ENCODE measurements at places on chromosomes 3 and 15.
A peak's percentile ranks its signal among the peaks of the same experiment; 100 is the strongest.

GRCh38 chr15:94250801-94251200, 19.4 kb downstream of the MCTP2 start:
- no peak for DNase-seq

GRCh38 chr3:78906245-78906644, 861.6 kb downstream of the ROBO1 start:
- no peak for DNase-seq

DNA sequence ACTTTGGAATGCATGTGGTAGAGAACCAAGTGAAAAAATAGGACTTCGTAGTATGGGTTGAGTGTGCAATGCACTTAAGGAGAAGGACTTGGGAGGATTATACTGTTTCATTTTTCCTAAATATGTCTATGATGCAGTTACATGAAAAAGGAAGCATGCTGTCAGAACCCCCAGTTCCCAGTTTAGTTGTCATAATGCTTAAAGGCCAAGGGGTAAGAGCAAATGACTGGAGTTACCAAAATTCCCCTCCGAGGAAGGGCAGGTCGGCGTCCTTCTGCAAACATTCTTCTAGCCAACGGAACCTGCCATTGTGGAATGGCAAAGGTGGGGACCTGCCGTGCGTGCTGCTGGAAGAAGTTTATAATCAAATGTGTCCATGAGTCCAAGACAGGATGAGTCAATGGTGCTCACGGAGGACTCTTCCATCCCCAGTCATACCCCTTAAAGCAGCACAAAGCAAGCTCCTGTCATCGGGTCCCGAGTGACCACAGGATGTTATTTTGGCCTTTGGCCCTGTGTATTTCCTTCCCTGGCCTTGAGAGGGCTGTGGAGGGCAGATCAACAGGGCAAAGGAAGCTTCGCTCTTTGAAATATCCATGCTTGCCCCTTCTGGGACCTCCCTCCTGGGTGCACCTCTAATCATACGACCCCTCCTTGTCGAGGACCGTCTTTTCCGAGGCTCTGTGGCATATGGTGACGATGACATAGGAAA, 93.2 kb downstream of the SLCO3A1 start:
- DNase-seq: no peak

DNA sequence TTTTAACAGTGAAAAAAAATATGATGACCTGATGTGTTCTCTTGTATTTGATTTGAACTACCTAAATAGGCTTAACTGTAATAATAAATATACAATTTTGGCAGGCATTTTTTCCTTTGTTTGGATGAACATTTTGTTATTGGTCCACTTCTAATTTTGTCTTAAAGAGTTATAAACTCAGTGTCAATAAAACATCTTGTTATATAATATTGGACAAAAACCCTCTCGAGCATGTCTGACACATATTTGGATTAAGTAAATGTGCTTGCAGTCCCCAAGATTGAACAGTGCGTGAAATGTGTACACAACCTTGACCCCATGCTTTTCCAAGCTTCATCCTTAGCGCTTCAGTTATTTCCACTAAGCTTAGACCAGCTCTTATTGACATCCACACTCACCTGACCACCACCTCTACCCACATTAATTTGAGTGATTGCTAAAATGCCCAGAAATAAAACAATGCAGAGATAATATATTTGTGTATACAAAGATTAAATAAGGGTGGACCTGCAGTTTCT, 131.7 kb upstream of the ZBED2 start:
- no peak for DNase-seq

GRCh38 chr3:2477620-2478019, 379.0 kb downstream of the CNTN4 start:
- no peak for DNase-seq

GRCh38 chr15:77542491-77543001, 90.2 kb downstream of the LINGO1 start:
- no peak for DNase-seq

DNA sequence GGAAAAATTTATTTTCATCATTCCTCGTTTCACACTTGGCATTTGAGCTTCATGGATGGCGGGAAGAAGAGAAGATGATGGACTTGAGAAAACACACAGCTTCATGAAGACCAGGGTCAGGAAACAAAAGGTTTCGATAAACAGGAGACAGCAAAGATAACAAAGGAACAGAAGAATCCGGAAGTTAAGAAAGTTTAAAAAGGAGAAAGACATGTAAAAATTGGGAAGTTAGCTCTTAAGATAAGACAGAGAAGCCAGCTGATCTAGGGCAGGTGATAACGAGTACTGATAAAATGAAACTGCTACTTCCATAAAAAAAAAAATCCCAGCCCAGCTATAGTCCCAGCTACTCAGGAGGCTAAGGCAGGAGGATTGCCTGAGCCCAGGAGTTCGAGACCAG, 23.9 kb downstream of the IL5RA start:
- no peak for DNase-seq

DNA sequence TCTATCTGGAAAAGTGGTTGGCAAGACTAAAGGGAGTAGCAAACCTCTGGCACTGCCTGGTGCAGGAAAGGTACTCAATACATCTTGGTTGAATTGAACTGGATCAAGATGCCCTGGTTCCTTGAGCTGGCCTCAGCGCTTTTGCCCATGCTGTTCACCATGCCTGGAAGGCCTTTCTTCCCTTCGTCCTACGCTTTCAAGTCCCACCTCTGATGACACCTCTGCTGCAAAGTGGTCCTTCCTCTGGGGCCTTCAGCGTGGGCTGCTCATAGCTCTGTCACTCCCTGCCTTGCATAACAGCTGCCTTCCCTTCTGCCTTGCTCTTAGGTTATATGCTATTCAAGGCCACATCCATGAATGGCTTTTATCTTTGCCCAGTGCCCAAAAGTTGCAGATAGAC, 23.0 kb downstream of the ITGA11 start:
- no peak for DNase-seq

DNA sequence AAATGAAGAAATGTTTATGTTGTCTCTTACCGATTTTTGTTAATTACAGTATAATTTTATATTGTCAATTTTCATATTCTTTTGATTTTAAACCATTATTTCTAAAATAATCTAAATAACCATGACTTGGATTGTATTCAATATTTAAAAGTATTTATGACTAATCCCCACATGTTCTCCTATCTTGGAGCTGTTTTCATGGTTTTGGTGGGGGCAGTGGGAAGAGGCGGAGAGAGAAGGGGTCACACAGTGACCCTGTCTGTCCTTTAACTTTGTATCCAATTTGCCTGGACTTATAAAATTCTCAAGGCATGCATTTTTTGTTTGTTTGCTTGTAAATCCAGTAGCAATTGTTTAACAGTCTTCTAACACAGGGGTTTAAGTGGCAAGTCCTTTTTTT, 407.4 kb downstream of the NTRK3 start:
- no peak for DNase-seq

GRCh38 chr3:21484057-21484827, 266.8 kb downstream of the ZNF385D start:
- peak; percentile 34 for DNase-seq

- DNase-seq: no peak
Measured at GRCh38 chr15:25862472-25863110, 536 bp downstream of the ATP10A start.

DNA sequence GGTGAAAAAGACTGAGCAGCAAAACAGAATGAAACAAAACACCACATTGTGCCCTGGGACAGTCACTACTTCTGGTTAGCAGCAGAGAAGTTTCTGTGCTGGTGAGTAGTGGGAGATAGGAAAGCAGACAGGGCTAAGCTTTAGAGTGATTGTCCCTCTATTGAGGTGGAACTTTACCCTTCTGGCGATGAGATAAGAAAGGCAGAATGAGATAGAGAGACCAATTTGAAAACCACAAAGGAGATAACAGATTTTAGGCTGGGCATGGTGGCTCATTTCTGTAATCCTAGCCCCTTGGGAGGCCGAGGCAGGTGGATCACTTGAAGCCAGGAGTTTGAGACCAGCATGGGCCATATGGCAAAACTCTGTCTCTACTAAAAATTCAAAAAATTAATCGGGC, 208.5 kb downstream of the TBL1XR1 start:
- no peak for DNase-seq

- DNase-seq: no peak
Measured at GRCh38 chr3:66489581-66489980, 11.2 kb downstream of the LRIG1 start.

DNA sequence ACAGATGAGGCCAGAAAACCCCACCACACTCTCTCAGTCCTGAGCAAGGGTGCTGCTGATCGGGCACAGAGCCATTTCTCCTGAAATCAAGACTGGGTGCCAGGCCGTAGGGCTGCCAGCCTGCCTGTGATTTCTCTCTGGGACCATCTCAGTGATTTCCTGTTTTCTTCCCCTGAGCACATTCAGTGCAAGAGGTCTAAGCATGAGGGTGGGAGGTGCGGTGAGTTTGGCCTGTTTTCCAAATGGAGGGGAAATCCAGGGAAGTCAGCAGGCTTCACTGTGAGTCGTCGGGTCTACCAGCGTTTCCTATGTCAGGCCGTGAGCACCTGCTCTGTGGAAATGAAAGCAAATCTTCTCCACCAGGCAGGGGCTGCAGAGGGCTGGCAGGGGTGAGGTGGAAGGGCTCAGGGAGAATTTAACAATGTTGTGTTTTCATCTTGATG, 82.3 kb downstream of the ST6GAL1 start:
- no peak for DNase-seq

- no peak for DNase-seq
Measured at GRCh38 chr15:100134586-100134985, 207.2 kb downstream of the ADAMTS17 start.

DNA sequence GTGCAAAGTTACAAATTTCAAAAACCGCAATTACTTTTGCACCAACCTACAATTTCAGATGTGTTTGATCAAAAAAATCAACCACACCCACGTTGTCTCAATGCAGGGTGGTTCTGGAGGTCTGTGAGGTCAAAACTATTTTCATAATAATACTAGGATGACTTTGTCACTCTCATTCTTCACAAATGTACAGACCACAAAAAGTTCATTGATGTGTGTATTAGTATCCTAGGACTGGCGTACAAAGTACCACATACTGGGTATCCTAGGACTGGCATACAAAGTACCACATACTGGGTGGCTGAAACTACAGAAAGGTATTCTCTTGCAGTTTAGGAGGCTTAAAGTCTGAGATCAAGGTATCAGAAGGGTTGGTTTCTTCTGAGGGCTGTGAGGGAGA, 13.0 kb downstream of the SUCLG2 start:
- DNase-seq: no peak

DNA sequence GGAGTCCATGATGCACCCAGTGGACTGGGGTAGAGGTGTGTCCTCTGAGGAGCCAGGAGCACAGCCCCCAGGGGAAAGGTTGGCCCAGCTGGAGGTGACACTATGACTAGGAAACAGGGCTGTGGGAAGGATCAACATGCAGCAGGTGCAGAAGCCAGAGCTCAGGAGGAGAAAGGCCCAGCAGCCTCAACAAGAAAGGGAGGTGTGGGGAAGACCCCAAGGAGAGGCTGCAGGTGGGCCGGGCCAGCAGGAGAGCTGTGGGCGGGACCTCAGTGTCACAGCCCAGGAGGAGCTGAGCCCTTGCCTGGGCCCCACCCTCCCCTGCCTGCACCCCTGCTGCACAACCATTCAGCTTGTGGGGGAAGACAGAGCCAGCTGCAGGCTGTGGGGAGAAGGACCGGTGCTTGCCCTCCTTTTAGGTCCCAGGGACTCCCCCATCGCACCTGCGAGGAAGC, 18.4 kb upstream of the KLF13 start:
- peak; percentile 65 for DNase-seq

- no peak for DNase-seq
Measured at GRCh38 chr3:50314342-50314741, 8.2 kb downstream of the HYAL2 start.

GRCh38 chr3:149085828-149086231, 503 bp downstream of the HLTF start:
- peak; percentile 53 for DNase-seq

DNA sequence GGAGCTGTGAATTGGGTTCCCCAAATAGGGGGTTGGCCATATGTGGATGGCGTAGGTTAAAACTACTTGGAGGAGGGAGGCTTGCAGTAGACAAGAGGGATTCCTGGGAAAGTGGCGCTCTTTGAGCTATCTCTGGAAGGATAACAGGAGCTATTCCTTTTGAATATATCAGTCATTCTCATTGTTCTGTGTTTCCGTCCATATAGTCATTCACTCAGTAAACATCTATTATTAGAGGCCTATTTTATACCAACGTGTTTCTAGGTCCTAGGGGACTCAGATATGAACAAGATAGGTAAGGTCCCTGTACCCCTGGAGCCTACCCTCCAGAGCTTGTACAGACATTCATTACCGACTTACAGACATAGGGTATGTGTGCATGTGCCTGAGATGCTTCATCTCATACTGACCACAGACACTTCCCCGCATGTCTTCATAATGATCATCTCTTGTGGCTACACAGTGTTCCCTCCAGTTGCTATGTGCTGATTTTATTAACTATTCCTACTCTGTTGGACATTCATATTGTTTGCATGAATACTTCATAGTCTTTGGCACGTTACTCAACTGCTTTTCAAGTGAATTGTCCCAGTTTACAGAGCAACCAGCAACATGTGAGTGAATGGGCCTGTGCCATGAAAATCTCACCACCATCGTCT, 55.8 kb upstream of the VILL start:
- DNase-seq: no peak

DNA sequence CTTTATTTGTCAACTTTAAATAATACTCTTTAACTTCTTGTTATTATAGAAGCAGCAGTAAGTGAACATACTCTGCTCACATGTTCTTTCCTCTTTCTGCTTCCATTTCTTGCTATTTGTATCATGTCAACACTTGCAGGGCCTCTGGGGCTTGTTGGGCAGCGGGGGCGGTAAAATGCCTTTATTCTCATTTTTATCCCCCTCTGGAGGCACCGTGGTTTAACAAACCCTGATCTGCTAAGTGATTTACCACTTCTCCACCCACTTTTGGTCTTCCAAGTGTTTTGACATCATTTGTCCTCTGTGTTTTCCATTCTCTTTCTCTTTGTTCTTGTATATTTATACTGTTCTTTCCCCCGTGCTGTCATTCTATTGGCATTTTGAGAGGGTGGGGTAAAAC, 33.9 kb downstream of the SCN10A start:
- no peak for DNase-seq

- DNase-seq: no peak
Measured at GRCh38 chr3:129312021-129312639, 33.5 kb downstream of the HMCES start.

DNA sequence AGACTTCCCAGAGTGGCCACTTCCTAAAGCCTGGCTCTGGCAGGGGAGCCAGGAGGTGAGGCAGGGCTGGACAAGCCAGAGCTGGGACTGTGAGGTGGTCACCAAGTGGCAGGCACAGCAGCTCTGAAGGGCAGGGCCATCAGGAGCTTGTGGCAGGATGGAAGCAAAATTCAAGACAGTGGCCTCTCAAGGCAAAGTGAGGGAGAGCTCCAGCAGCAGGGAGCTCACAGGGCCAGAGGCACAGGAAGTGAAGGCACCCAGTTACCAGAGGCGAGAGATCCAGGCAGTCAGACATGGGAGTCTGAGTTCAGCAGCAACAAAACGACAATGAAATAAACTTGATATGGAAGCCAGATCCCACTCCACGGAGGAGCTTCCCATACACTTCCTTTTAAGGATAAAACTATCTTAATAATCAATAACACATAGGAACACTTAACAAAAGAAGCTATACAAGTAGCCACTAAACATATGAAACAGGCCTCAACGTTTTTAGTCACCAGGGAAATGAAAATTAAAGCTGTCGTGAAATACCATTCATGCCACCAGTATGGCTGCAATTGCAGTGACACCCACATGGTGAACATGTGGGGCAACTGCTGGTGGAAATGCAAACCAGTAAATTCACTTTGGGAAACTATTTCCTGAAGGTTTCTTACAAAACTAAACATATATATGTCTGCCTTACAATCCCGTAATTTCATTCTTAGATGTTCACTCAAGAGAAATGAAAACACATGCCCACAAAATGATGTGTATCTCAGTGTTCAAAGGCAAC, 35.4 kb upstream of the TMEM158 start:
- DNase-seq: no peak

- no peak for DNase-seq
Measured at GRCh38 chr15:96097661-96098060, 232.8 kb upstream of the NR2F2 start.
